ENCODE measurements at places on chromosomes 12 and 14.
A peak's percentile ranks its signal among the peaks of the same experiment; 100 is the strongest.

DNA sequence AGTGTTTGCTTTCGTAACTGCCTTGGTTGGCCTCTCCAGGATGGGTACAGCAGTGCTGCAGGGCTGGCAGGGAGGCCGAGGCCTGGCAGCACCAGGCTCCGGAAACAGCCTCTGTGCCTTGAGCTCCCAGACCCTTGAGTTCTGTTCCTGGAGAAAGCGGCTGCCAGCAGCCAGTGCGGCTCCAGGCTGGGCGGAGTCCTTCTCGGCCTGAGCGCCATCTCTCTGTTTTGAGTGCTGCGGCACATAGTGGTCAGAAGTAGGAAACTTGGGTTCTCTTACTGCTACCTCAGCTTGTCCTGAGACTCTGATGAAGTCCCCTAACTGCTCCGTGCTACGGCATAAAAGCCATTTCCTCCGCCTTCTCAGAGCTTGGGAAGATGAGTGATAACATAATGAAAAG lies 65.9 kb downstream of the KCNA1 start:
- no peak for DNase-seq

DNA sequence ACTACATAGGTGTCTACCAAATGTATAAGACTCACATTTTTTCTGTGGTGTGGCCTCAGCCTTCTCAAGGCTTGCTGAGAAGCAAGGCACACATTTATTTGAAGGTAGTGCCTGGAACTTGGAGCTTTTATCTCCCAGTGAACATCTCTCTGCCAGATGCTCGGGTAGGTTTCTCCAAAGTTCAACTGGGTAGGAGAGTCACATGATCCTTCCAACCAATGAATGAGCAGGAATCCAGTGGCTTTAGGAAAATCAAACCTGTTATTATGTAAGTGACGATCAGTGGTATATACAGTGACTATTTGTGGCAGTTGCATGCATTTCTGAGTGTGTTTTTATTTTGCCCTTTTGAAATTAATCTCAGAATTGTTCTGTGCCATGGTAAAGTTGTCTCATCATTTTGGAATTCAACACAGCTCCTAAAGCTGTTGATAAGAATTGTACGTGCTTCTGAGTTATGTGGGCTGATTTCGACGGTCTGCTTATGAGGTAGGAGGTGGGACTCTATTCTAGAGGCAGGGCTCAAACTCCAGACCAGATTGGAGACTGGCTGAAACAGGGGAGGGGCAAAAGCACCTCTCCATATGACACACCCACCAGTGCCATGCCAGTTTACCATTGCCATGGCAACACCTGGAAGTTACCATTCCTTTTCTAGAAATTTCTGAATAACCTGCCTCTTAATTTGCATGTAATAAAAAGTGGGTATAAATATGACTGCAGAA lies 57.6 kb downstream of the EID3 start:
- DNase-seq = no peak

- DNase-seq = no peak
Observed at GRCh38 chr14:105260959-105261358, 12.6 kb downstream of the BTBD6 start.

GRCh38 chr14:66900719-66901118 lies 288.5 kb upstream of the GARIN2 start:
- DNase-seq = no peak

- no peak for DNase-seq
Observed at GRCh38 chr14:81110186-81110585, 110.6 kb downstream of the GTF2A1 start.

GRCh38 chr12:62827042-62827441 lies 107.9 kb downstream of the PPM1H start:
- DNase-seq = no peak

DNA sequence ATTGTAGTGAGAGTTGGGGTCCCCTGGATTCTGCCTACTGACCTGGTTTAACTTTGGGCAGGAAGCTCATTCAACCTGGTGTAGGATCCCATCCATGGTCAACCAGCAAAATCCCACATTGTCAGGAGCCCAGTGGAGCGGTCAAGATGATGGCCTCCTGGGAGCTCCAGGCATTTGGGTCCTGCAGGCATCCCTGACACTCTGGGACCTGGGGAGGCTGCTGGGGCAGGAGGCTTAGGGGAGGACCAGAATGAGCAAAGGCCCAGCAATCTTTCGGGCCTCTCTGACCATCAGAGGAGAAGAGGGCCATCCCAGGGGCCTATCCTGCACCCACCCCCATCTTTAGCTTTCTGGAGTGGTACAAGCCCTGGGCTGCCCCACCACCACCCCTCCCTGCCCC lies 104.0 kb downstream of the PRMT8 start:
- DNase-seq = no peak

GRCh38 chr12:12282761-12283425 lies 16.0 kb upstream of the LRP6 start:
- no peak for DNase-seq

GRCh38 chr14:23078692-23079116 lies 16.2 kb downstream of the ACIN1 start:
- DNase-seq = peak; percentile 55

- no peak for DNase-seq
Observed at GRCh38 chr14:22555384-22556011, 33.5 kb downstream of the DAD1 start.

DNA sequence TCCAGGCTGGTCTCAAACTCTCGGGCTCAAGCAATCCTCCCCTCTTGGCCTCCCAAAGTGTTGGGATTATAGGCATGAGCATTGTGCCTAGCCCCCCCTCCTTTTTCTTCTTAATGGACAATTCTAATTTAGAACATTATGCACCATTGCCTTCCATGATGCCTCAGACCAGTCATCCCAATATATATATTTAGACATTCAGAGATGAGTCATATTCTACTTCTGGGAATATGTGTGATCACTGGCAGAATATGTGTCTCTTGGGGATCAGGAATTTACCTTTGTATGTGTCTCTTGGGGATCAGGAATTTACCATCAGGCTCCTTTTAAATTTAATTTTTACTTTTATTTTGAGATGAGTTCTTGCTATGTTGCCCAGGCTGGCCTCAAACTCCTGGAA lies 7.5 kb upstream of the CCDC177 start:
- DNase-seq = no peak

DNA sequence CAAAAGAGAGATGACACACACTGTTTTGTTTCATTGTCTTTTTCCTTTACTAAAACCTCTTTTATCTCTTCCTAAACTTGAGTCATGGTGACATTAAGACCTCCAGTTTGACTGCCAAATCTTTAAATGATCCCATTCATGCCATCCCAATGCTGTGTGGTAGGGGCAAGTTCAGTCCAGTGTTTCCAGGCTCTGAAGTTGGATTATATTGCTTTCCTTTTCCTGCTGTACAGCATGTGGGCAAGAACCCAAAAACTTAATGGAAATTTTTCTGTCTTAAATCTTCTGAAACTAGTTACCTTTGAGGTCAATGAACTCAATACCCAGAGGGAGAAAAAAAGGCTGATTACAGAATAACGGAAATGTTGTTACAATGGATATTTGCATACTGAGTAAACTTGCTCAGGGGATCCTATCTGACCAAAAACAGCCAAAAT lies 187.1 kb upstream of the FAR2 start:
- no peak for DNase-seq

DNA sequence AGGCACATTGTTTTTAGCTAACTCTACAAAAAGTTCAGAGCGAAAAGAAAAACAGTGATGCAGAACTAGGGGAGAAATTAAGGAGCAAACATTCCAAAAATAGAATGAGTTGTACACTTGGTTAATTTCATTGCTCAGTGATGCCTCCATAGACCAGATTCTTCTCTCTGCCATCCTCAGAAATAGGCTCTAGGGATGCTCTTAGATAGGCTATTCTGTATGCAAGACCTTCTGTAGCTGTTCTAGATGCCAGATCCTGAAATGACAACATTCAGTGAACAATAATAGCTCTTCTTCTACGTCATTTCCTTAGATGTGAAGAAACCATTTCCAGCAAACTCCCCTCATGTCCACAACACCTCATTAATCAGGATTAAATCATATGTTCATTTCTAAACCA lies 466.3 kb downstream of the DIO2 start:
- no peak for DNase-seq

DNA sequence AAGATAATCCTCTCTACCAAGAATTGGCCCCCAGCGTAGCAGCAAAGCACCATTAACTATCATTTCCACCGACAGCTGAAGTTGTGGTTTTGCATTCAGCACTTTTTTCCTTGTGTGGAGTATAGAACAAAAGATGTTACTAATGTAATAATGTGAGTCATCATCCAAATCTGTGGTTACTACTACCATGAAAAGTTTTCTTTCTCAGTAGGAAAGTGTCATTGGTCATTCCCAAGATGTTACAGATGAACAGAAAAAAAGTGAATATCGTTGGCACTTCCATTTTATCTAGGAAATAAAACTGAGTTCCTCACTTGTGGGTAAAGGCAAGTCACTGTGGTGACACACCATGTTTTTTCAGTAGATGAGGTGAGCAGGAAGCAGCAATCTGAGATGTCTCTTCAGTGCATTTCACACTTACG lies 30.3 kb upstream of the IFNG start:
- no peak for DNase-seq

DNA sequence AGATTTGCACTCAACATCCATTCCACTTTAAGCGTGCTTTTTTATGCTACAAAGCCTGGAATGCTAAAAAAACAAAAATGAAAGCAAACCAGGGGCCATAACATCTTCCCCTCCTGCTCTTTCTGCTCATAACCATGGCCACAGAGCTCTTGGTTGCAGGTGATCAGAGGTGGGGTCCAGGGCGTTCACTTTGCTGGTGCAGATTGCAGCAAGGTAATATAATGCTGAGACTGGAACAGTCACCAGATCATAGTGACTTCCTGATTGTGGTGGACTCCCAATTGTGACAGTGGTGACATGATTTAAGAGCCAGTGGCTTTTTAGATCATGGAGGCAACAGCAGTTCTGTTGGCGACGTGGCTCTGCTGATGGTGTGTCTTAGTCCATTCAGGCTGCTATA lies 115.0 kb upstream of the CPM start:
- no peak for DNase-seq

DNA sequence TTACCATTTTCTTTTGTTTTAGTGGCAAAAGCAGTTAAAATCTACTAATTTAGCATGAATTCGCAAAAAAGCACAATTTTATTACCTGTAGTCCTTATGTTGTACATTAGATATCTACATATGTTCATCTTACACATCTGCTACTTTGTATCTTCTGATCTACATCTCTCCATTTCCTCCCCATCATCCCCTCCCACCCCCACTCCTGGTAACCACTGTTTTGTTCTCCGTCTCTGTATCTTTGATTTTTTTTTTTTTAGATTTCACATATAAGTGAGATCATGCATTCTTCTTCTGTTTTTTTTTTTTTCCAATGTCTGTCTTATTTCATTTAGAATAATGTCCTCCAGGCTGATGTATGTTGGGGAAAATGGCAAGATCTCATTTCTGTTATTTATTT lies 922.7 kb downstream of the VRK1 start:
- no peak for DNase-seq

DNA sequence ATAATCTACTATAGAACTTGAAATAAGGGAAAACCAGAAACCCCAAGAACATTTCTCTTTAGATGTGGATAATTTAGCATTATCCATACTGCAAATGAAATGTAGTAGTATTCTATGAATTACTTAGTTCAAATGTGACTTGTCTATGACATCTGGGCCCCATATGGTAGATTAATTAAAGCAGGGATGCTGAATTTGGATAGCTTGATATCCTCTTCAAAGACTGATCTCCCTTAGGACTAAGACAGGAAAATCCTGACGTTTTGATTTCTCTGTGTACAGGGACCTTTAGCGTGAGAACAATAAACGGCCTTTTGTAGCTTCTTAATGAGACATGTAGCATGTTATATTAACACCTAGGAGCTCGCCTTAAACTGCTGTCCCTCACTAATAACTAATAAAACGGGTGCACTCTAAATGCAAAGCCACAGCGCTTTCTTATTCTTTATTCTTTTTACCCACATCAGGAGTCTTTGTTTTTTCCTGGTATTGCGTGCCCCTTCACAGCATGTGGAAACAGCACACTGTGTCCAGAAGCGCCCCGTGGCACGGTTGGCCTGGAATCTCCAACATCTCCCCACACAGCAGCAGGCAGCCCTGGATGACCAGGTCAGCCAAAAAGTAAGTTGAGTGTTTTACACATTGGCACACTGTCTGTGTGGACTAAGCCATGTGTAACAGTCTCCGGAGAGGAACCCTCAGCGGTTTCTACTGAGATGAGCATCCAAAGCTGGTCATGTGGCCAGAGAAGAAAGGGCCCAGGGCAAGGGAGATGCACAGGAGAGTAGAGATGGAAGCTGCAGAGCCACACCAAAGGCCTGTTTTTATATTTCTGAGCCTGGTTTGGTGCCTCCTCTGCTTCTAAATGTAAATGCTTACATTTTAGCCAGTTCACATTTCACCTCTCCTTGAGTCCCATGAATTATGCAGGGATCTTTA lies 93.1 kb downstream of the SRGAP1 start:
- DNase-seq = no peak

DNA sequence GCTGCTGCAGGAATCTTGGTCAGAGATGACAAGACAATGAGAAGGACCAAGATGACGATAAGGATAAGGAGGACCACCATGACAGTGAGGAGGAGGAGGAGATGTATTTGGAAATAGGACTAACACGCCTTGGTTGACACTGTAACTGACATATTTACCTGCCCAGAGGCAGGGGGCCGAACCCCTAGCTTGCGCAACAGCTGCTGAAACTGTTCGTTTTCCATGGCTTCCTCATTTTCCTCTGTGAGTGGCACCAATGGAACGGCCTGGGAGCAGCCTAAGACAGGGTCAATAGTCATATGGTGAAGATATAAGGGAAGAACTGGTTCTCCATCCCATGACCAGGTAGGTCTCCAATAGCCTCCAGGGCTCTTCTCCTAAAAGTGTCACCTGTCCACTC lies 28.8 kb downstream of the TIMELESS start:
- DNase-seq = no peak

DNA sequence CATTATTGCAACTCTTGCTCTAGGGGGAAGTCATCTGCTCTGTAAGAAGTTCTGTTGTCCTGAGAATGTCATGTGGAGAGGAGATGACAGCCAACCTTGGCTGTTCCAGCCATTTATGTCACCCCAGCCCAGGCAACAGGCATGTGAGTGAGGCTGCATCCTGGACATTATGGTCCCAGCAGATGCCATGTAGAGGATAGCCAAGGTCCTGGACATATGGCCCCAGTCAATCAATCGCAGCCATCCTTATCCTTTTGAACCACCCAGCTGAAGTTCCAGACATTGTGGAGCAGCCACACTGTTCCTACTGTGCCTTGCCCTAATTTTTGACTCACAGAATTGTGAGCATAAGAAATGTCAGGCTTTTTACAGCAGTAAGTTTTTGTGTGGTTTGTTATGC lies 84.9 kb downstream of the AVPR1A start:
- DNase-seq = no peak

- DNase-seq = no peak
Observed at GRCh38 chr12:120735181-120735580, 9.6 kb downstream of the ACADS start.

All from Ammon's horn (tissue), 1 donor.